ENCODE measurements at places on chromosomes 3 and 15. TPM values are rescaled to one million over a fixed set of nuclear protein-coding genes. Genes with fewer than 3 reads are reported as not detected.

Gene DISP2
- total RNA-seq: 0.12 TPM

Gene ATP13A5
- total RNA-seq: not detected

Gene LRRC31
- total RNA-seq: 6.5 TPM

DNA sequence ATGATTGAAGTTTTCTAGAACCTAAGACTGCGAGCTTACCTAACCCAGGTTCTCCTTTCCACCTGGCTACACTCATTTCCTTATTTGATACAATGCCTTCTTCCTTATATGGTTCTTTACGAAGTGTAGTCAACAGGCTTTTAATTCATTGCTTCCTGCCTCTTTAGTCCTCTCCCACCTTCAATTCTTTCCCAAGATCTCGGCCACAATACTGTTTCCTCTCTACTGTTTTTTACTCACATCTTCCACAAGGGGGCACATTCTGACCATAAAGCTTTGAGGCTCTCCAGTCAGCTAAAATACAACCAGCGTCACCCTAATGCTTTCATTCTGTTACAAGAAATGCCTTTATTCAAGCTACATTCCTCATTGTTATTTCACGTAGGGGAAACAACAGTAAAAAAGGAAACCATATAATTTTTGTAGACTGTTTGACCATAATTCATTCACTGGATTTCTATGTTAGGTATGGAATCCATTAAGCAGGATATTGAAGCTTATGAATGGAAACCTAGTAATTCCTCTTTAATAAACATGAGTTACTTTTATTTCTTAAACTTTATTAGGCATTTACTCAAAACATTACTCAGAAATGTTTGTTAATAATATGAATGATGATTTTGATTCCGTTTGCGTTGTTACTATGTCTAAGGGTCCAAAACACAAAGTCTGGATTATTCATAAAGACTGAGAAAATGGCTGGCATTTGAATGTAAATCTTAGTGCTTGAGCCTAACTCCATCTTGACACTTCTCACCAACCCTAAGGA is 29.5 kb upstream of the VEPH1 start:
- H3K4me3 ChIP-seq: no peak overlapping the region
- H3K27me3 ChIP-seq: no peaks in the 10 kb centered on the region
- H3K27ac ChIP-seq: no peak overlapping the region
- no peaks in the 10 kb centered on the region for H3K36me3 ChIP-seq
- DNase-seq: peak; percentile 87
- no peaks in the 10 kb centered on the region for H3K4me1 ChIP-seq

Gene TTC21A
- total RNA-seq: 1.2 TPM

DNA sequence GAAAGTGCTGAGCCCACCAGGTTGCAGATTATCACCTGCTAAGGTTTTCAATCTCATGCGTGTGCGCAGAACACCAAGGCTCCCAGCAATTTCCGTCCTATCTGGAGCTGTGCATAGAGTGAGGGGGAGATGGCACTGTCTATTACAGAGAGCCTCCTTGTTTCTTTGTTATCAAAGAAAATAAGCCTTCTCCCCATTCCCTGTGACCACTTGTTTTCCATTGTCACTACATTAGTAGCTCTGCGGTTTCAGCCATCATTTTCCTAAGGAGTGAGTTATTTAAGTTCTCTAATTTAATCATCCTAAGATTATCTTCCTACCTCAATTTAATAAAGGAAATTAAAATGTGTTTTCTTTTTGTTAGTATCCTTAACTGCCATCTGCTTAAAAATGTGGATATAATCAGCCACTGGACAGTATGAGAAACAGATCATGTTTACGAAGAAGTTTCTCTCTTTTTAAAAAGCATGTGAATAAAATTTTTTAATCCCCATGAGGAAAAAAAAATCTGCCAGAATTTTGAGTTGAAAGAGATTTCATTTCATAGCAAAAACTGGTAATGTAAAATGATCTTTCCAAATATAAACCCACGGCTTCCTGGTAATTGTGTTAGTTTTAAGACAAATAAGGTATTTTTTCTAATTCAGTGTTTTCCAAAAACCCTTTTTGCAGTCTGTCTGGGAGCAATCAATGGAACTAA is 172.3 kb upstream of the UBE2E1 start:
- no peaks in the 10 kb centered on the region for H3K36me3 ChIP-seq
- H3K4me3 ChIP-seq: no peak overlapping the region
- no peak for DNase-seq
- no peaks in the 10 kb centered on the region for H3K27me3 ChIP-seq
- no peaks in the 10 kb centered on the region for H3K4me1 ChIP-seq

DNA sequence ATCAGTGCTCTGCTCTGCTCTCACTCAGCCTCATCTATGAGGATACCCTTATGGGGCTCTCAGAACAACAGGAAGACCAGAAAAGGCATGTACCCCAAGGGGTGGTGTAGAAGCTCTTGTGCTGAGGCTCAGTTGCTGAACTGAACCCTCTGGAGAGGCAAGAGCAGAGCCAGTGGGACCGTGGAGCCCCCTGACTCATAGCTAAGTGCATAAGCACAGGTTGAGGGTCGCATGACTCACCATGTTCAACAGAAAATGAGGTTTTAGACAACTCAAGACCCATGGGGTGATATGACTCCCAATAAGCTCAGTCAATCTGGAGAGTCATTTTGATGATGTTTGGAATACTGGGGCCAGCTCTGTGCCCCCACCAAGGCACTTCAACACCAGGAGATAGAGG is 37.3 kb downstream of the CRYGS start:
- H3K4me1 ChIP-seq: no peaks in the 10 kb centered on the region
- H3K27ac ChIP-seq: no peak overlapping the region
- H3K4me3 ChIP-seq: no peak overlapping the region
- no peaks in the 10 kb centered on the region for H3K36me3 ChIP-seq
- H3K27me3 ChIP-seq: no peaks in the 10 kb centered on the region

DNA sequence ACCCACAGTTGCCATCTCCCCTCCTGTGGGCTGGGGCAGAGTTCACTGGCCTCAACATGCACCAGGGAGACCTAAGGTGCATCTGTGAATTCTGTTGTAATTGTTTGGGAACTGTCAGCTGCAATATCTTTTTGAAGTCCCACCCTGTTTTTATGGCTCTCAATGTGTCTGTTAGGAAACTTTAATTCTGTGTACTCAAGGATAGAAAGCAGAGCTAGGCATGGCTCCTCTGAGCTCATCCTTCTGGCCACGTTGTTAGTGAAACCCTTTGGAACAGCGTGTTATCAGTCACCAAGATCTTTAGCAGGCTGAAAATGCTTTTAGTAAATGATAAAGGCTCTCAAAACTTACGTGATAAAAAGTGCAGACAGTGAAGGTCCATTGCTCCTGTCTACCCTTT is 33.6 kb upstream of the MTMR10 start:
- DNase-seq: peak; percentile 57
- H3K36me3 ChIP-seq: no peaks in the 10 kb centered on the region
- peaks cover 10% of the 10 kb centered on the region for H3K4me1 ChIP-seq
- peak overlapping the region; percentile 53 for H3K27ac ChIP-seq
- no peak overlapping the region for H3K4me3 ChIP-seq
- H3K27me3 ChIP-seq: no peaks in the 10 kb centered on the region

DNA sequence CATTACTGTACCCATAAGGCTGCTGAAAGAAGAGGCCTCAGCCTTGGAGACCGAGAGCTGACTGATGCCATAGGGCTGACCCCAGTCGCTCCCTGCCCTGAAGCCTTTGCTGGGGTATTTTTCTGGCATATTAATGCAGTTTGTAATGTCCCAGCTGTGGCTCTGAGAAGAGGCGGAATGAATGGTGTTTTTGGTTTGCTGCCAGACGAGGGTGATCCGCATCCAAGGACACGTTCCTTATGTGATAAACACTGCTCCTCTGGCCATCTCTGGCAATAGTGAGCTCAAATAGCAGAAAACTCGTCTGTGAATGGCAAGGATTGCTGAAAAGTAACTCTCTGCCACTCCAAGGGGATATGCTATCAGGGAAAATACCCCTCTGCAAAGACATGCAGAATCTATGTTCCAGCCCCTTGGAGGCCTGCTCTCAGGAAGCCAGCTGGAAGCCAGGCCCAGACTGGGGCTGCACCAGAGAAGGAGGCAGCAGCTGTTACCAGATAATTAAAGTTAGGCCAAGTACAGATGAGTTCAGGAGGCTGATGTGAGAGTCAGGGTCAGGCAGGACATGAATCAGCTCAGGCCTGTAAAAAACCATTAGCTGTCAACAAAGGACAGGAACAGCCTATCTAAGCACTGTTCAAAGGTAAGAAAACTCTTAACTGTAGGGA is 28.9 kb upstream of the KLHL6 start:
- H3K4me3 ChIP-seq: no peak overlapping the region
- H3K36me3 ChIP-seq: no peaks in the 10 kb centered on the region
- peak overlapping the region; percentile 84 for H3K27ac ChIP-seq
- H3K4me1 ChIP-seq: peaks cover 33% of the 10 kb centered on the region

GRCh38 chr3:188786424-188786823 is 385.3 kb upstream of the TPRG1 start:
- DNase-seq: no peak
- no peak overlapping the region for H3K4me3 ChIP-seq
- no peak overlapping the region for H3K27ac ChIP-seq
- H3K36me3 ChIP-seq: peaks cover 6% of the 10 kb centered on the region
- H3K27me3 ChIP-seq: no peaks in the 10 kb centered on the region

Gene IGSF11
- 0.40 TPM for total RNA-seq

Gene FHIT
- total RNA-seq: 13.0 TPM

Gene IFT80
- total RNA-seq: 43.3 TPM

DNA sequence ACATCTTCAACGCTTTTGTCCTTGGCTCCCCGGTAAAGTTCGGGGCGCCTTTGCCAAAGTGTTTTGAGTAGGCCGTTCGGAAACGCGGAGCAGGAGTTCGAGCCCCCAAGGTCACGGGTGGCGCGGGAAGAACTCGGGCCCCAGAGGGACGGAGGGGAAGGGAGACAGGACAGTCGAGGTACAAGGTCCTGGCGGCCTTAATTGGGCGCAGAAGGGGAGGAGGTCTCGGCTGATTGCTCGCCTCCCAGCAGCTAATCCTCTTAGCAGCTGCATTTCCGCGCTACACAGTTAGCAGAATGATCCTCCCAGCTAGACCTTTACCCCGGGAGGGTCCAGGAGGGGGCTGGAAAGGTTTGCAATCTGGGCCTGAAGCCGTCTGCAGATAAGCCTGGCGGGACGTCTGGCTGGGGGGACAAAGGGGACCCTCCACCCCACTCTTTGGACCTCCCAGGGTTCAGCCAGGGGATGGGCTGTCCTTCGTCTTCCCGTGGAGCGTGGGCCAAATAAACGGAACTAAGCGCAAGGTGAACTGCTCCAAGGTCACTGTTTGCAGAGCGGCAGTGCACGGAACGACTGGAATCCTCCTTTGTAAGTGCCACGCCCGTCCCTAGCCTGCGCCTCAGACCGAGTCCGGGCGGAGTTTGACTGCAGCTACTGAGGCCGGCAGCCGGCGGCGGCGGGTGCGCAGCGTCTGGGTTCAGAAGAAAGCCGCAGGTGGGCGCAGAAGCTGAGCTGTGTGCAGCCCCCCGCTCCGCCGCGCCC is 7.2 kb downstream of the EOMES start:
- H3K36me3 ChIP-seq: no peaks in the 10 kb centered on the region
- peaks cover 90% of the 10 kb centered on the region for H3K27me3 ChIP-seq

GRCh38 chr3:129793942-129794310 is 99.6 kb downstream of the TMCC1 start:
- peaks cover 5% of the 10 kb centered on the region for H3K4me1 ChIP-seq
- H3K27me3 ChIP-seq: no peaks in the 10 kb centered on the region
- no peak overlapping the region for H3K4me3 ChIP-seq

DNA sequence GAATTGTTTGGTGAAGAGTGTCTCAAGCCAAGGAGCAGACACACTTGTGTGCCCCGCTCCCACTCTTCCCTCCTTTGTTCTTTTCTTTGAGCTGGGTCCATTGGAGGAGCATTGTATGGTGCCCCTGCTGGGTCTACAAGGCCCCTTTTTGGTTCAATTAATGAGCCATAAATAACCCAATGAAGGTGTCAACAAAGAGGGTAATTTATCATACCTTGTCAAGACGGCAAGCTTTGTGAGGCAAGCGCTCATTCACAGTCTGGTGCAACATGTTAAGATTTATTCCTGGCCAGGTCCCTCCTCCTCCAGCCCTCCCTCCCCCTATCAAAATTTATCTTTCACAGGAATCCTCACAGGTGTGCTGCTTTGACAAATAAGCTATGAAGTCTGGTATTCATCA is 300.1 kb downstream of the RORA start:
- H3K27me3 ChIP-seq: no peaks in the 10 kb centered on the region
- no peak overlapping the region for H3K27ac ChIP-seq
- no peak overlapping the region for H3K4me3 ChIP-seq
- H3K36me3 ChIP-seq: no peaks in the 10 kb centered on the region

Gene P2RY13
- total RNA-seq: not detected

DNA sequence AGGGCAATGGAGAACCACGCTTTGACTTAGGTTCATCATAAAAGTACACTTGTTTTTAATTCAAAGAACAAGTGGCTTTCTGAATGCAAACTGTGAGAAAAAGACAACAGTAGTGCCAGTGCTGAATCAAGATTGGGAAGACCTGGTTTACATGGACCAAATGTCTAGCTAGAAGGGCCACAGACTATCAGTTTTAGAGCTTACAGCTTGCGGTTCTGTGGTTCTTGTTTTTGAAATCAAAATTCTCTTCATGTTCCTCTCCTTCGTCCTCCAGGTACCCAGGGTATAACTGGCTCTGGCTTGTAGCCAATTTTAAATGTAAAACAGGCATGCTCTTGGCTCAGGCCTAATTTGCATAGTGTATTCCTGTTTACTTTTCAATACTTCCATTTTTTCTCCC is 124.6 kb downstream of the TGFBR2 start:
- no peaks in the 10 kb centered on the region for H3K27me3 ChIP-seq
- no peaks in the 10 kb centered on the region for H3K36me3 ChIP-seq
- DNase-seq: no peak
- H3K4me1 ChIP-seq: no peaks in the 10 kb centered on the region
- no peak overlapping the region for H3K27ac ChIP-seq

Gene ACTC1
- 1.7 TPM for total RNA-seq

Gene GPR62
- total RNA-seq: not detected

GRCh38 chr3:188077160-188077799 is 76.7 kb upstream of the LPP start:
- DNase-seq: no peak
- H3K27ac ChIP-seq: no peak overlapping the region
- H3K27me3 ChIP-seq: no peaks in the 10 kb centered on the region
- no peak overlapping the region for H3K4me3 ChIP-seq
- peaks cover 2% of the 10 kb centered on the region for H3K4me1 ChIP-seq

- H3K27ac ChIP-seq: no peak overlapping the region
- H3K36me3 ChIP-seq: no peaks in the 10 kb centered on the region
- no peaks in the 10 kb centered on the region for H3K4me1 ChIP-seq
- no peaks in the 10 kb centered on the region for H3K27me3 ChIP-seq
- no peak for DNase-seq
- H3K4me3 ChIP-seq: no peak overlapping the region
Observed at GRCh38 chr3:164641071-164641470, 437.2 kb downstream of the SI start.

- no peaks in the 10 kb centered on the region for H3K4me1 ChIP-seq
- H3K27me3 ChIP-seq: no peaks in the 10 kb centered on the region
- DNase-seq: peak; percentile 78
- no peak overlapping the region for H3K27ac ChIP-seq
Observed at GRCh38 chr3:194985031-194985578, 285.9 kb downstream of the XXYLT1 start.

Measured in hepatocyte (in vitro differentiated cells).